CD4-positive, alpha-beta T cell (primary cell): ENCODE measurements at places on chromosomes 7 and 10.

GRCh38 chr7:3204526-3204925 lies 96.5 kb upstream of the SDK1 start:
- no peak for DNase-seq

GRCh38 chr7:74467876-74468275 lies 14.2 kb downstream of the GTF2IRD1 start:
- no peak for DNase-seq

- no peak for DNase-seq
Observed at GRCh38 chr7:159017741-159018140, 126.9 kb downstream of the VIPR2 start.

- no peak for DNase-seq
Observed at GRCh38 chr7:47211519-47211973, 370.4 kb downstream of the TNS3 start.

DNA sequence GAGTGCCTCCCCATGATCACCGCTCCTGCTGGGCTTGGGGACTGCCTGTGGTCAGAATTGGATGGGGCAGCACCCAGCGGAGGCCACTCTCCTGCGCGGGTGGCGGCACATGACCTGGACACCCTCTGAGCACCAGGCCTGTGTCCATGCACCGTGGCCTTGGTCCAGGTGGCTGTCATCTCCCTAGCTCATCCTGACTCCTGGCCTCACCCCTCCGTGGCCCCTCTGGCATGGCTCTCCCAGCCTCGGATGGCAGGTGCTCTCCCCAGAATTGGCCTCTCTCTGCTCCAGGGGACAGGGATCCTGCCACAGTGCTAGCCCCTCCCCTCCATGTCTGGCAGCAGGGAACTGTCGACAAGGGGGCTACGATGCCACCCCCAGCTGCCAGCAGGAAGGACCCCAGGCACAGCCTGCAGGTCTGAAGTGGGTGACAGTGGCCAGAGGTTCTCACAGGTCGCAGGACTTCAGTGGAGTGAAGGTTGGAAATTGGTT lies 37.2 kb upstream of the BTBD16 start:
- DNase-seq: no peak

GRCh38 chr10:57664815-57665214 lies 602.9 kb downstream of the IPMK start:
- no peak for DNase-seq

DNA sequence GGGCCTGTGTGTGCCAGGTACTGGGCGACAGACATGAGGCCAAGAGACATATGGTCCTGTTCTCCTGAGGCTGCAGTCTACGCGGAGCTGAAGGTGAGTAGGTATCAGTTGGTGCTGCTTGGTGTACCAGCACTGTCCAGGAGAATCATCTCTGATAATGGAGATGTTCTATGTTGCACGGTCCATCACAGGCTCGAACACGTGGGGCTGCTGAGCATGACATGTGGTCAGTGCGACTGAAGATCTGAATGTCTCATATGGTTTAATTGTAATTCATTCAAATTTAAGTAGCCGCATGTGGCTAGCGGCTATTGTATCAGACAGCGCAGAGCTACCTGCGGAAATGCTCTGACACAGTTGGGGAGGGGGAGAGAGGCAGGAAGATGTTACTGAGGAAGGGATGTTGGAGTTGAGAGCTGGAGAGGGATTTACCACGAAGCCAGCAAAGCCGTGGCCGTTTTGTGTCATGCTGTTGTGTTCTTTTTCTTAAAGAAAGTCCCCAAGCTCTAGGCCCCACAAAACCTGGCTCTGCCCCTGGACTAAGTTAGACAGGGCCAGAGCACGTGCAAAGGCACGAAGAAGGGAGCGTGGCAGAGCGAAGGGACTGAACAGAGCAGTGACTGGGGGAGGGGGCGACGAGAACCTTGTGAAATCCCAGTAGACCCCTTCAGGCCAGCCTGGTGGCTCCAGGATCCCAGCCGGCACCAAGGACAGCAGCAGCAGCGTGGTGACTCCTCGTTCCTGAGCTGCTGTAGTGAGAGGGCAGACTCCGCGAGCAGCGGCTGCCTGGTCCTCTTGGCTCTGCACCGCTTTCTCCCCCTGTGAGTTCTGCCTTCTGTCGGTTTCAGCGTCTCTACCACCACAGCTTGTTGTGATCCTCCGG lies 20.0 kb downstream of the SMKR1 start:
- DNase-seq: no peak

DNA sequence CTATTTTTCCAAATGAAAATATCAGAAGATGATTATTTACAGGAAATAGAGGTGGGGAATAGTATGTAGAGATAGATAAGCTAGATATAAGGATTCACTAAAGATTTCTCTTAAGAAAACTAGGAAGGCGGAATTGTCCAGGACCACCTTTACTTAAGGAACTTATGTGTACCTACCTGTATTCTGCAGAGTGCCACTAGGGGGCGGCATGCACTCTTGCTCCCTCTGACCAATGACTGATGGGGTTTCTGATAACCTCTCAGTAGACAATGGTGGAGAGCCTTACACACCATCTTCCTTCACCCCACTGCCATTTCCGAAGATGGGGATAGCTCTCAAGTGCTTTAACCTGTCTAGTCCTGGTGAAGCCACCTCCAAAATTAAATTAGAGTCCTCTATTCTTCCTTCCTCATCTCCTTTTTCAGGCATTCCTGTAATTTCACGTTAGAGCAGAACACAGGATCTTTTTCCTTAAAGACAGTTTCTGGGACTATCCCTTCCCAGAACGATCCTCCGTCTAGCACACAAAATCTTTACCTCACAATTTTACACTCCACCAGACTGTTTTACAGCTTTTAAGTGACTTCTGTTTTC lies 453.1 kb downstream of the SORCS1 start:
- peak; percentile 16 for DNase-seq

DNA sequence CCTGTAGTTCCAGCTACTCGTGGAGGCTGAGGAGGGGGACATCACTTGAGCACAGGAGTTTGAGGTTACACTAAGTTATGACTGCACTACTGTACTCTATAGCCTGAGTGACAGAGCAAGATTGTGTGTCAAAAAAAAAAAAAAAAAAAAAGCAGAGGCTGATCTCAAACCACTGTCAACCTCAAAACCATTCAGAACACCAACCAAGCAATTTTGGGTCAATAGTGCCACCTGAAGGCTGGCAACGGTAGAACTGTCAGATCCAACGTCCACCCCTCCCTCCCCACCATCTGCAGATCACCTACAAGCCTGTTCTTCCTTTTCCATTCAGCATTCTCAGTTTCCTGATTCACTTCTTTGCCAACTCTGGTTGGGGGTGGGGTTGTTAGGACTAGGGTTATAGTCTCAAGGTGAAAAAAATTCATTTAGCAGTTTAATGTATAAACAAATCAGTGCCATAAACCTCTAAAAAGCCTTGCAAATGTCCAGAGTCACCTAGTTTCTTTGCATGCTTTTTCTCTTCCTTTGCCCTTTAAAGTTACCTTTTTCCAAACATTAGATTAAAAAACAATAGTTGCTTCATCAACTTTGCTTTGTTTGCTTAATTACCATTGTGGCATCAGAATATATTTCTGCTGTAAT lies 2.6 kb downstream of the MRPS33 start:
- peak; percentile 61 for DNase-seq

- no peak for DNase-seq
Observed at GRCh38 chr10:128151031-128151430, 24.8 kb upstream of the MKI67 start.

- no peak for DNase-seq
Observed at GRCh38 chr7:100079024-100079560, 2.4 kb downstream of the ZNF3 start.

GRCh38 chr10:21494191-21495001 lies 31.1 kb downstream of the SKIDA1 start:
- peak; percentile 29 for DNase-seq

DNA sequence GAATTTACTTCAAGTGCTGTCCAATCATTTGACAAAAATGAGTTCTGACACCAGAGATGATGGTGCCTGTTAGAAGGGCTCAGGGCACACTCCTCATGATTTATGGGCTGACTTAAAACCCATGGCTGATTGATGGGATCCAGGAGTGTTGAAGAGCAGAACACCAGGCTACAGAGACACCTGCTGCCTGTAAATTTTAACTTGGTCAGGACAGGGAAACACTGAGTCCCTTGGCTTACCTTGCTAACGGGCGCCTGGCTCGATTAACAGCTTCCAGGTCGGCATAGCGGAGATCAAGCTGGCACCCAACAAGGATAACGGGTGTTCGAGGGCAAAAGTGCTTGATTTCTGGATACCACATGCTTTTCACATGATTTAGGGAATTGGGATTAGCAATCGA lies 51.4 kb downstream of the RHOBTB1 start:
- no peak for DNase-seq

GRCh38 chr7:99768471-99768870 lies 15.5 kb downstream of the CYP3A4 start:
- no peak for DNase-seq

DNA sequence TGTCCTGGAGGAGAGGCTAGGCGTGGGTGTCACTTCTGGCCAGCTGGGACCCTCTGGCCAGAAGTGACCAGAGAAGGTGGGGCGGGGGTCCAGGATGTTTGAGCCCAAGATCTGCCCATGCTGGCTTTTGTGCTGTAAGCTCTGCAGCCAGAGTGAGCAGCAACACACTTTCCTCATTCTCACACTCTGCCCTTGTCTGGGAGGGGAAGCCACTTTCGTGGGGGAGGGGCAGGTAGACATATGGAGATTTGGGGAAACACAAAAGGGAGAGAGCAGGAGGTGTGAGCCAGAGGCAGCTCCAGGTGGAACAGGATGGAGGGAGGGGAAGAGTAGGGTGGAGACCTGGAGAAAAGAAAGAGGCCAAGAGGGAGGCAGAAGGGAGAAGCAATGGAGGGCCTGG lies 31.5 kb upstream of the ADCYAP1R1 start:
- DNase-seq: no peak
